Activated T-helper 2 cell treated with anti-CD3 and anti-CD28 coated beads, Interferon-gamma antibody, Interleukin-2, Interleukin-4, amounts not matched to agents 10 μg/mL and 5 μg/mL and 100 μg/mL, durations not matched to agents 14 hours and 24 hours and 36 hours (primary cell): ENCODE measurements at places on chromosomes 7 and 10. TPM values are rescaled to one million over a fixed set of nuclear protein-coding genes. Genes with fewer than 3 reads are reported as not detected.
A peak's percentile ranks its signal among the peaks of the same experiment; 100 is the strongest.

Gene NANOS1
- 0.62 and 0.90 TPM in 2 replicates for total RNA-seq

DNA sequence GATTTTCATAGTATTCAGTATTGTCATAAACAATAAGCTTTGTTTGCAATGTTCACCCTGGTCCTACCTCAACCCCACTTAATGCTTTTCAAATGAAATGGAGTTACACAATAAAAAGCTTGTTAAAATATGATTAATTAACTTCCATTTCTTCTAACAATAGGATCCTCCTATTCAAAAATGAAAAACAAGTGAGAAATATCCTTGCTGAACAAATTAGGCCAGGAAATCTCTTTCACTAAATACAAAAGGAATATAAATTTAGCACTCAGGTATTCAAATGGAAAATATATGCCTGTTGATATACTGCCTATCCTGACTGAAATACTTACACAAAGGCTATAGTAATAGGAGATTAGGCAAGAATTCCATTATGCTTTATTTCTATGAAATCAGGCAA, 323.4 kb upstream of the GRM3 start:
- H3K36me3 ChIP-seq: no peaks in the 10 kb centered on the region
- H3K27me3 ChIP-seq: no peaks in the 10 kb centered on the region
- no peak overlapping the region for H3K27ac ChIP-seq
- no peak for DNase-seq

Gene SEMA3E
- total RNA-seq: not detected in 2 replicates

DNA sequence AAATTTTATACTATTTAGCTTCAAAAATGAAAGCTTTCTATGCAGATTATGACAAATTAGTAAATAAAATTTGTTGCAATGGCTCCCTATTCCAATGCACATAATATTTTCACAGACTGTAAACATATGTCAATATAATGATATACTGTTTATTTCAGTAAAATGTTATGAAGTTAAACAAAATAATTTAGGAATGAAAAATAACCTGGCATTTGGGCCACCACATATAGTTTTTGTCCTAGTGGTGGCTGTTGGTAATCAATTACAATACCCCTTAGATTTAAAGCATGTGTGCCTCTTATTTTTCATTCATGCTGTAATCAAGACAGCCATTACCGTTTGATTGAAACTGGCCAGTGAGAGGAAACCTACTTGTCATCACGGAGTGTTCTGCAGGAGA, 928.5 kb upstream of the KCND2 start:
- no peaks in the 10 kb centered on the region for H3K36me3 ChIP-seq
- H3K27me3 ChIP-seq: no peaks in the 10 kb centered on the region
- H3K4me1 ChIP-seq: no peaks in the 10 kb centered on the region
- DNase-seq: no peak

DNA sequence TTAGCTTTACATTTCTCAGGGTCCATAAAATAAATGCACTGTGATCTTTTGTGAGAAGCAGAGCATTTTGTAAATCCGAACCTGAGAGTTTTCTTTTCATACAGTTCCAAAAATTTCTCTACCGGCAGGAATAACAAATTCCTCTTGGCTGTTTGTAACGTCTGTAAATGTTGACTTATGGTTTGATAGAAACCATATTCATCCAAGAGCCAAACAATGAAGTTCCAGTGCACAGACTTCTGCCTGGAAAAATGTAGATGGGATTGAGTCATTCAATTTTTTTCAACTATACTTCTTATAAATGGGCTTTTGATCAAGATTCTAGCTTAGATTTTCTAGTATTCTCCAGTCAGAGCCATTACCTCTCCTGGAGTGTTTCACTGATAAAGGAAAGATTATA, 530.6 kb downstream of the TFEC start:
- DNase-seq: no peak
- no peaks in the 10 kb centered on the region for H3K36me3 ChIP-seq
- no peaks in the 10 kb centered on the region for H3K4me1 ChIP-seq
- no peak overlapping the region for H3K4me3 ChIP-seq
- no peaks in the 10 kb centered on the region for H3K27me3 ChIP-seq

Gene CYP3A5
- total RNA-seq: not detected in 2 replicates

- no peak overlapping the region for H3K27ac ChIP-seq
- no peaks in the 10 kb centered on the region for H3K36me3 ChIP-seq
- H3K4me3 ChIP-seq: no peak overlapping the region
- no peaks in the 10 kb centered on the region for H3K27me3 ChIP-seq
- no peaks in the 10 kb centered on the region for H3K4me1 ChIP-seq
Observed at GRCh38 chr7:75608451-75609122, 116.5 kb downstream of the SPDYE5 start.

- H3K4me1 ChIP-seq: no peaks in the 10 kb centered on the region
- H3K27ac ChIP-seq: no peak overlapping the region
- peak; percentile 45 for DNase-seq
- H3K4me3 ChIP-seq: no peak overlapping the region
Observed at GRCh38 chr10:122911889-122912484, 1.6 kb downstream of the FAM24A start.

DNA sequence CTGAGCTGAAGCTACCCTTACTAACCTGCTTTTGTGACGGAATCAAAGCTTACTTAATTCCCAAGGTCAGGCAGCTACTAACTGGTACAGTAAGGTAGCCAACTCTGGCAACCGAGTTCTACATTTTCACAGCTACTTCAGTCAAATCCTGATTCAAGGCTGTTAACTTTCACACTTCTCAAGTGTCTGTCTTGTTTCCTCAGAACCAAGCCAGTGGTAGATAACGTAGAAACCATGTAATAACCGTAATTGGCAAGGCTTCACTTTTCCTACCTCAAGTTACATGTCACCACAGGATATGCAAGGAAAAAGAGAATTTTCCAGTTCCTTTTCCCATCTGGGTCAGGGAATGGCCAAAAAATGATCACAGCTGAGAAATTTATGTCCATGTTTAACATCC, 746.7 kb downstream of the NRG3 start:
- no peaks in the 10 kb centered on the region for H3K4me1 ChIP-seq
- H3K4me3 ChIP-seq: no peak overlapping the region
- DNase-seq: no peak
- H3K27ac ChIP-seq: no peak overlapping the region
- no peaks in the 10 kb centered on the region for H3K27me3 ChIP-seq
- no peaks in the 10 kb centered on the region for H3K36me3 ChIP-seq

Gene VWDE
- 2.9 and 3.2 TPM in 2 replicates for total RNA-seq

DNA sequence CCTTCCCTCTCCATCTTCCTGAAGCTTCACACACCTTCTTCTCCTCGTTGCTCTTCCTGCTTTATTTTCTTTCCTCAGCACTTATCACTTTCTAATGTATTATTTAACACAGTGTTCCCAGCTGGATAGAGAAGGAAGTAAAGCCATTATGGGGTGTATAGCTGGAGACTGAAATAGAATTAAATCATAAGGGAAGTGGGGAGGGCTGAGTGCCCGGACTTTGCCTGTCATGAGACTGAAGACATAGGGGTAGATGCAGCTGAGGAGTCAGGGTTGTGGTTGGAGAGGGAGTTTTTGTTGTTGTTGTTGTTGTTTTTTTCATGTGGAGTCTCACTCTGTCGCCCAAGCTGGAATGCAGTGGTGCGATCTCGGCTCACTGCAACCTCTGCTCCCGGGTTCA, 65.3 kb downstream of the GALNT11 start:
- H3K27ac ChIP-seq: no peak overlapping the region
- no peak overlapping the region for H3K4me3 ChIP-seq
- no peaks in the 10 kb centered on the region for H3K4me1 ChIP-seq
- DNase-seq: no peak
- no peaks in the 10 kb centered on the region for H3K27me3 ChIP-seq
- H3K36me3 ChIP-seq: peaks cover 17% of the 10 kb centered on the region

GRCh38 chr10:124180044-124180745, 86.8 kb upstream of the CHST15 start:
- no peak overlapping the region for H3K27ac ChIP-seq
- H3K36me3 ChIP-seq: no peaks in the 10 kb centered on the region
- DNase-seq: no peak
- H3K4me3 ChIP-seq: no peak overlapping the region
- peaks cover 5% of the 10 kb centered on the region for H3K27me3 ChIP-seq

- H3K4me3 ChIP-seq: no peak overlapping the region
- H3K27me3 ChIP-seq: no peaks in the 10 kb centered on the region
- DNase-seq: no peak
Observed at GRCh38 chr10:8183241-8183704, 128.8 kb downstream of the GATA3 start.

DNA sequence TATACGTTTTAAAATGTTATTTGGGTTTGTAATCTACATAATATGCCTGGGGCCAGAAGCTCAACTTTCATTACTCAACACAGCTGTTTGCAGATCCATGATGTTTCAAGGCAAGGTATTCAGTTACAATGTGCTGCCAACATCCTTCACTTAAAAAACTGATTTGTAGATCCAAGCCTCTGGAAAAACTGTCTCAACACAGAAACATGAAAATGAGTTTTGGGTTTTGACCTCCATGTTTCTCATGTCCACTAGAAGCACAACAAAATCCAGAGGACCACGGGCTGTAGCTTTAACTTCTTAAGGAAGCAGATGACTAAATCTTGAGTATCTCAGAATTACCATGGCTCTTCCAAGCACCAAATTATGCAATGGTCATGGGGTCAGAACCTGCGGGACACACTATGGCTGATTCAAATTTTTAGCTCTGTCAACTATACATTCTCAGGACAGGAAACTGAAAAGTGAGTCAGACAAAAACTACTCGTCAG, 247.1 kb upstream of the GRB10 start:
- peaks cover 5% of the 10 kb centered on the region for H3K27me3 ChIP-seq
- H3K27ac ChIP-seq: no peak overlapping the region
- H3K4me3 ChIP-seq: no peak overlapping the region
- no peaks in the 10 kb centered on the region for H3K36me3 ChIP-seq
- H3K4me1 ChIP-seq: no peaks in the 10 kb centered on the region
- DNase-seq: no peak

GRCh38 chr10:28043941-28044340, 45.1 kb upstream of the ODAD2 start:
- H3K4me3 ChIP-seq: no peak overlapping the region
- no peak for DNase-seq
- H3K4me1 ChIP-seq: no peaks in the 10 kb centered on the region
- H3K27ac ChIP-seq: no peak overlapping the region

DNA sequence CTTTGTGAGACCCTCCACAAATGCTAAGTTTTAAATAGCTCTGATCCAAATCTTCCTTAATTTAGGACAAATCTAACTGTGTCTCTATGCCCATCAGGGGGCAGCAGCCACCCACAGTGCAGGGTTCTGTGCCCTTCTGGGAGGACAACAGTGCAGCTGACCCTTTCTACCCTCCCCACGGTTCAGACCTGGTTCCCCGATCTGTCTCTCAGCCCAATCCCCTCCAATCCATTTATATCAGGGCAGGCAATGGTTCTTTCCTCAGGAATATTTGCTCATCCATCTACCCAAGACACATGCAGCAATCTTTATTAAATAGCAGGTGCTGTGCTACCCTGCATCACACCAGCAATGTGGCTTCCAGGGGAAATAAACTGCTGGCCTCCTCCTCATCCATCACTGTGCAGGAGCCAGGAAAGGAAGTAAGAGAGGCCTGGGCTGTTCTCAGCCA, 4.0 kb upstream of the RBM28 start:
- H3K27me3 ChIP-seq: peaks cover 29% of the 10 kb centered on the region
- no peaks in the 10 kb centered on the region for H3K36me3 ChIP-seq
- H3K4me3 ChIP-seq: no peak overlapping the region
- H3K27ac ChIP-seq: no peak overlapping the region

- H3K27ac ChIP-seq: no peak overlapping the region
- H3K36me3 ChIP-seq: no peaks in the 10 kb centered on the region
- DNase-seq: no peak
- H3K4me1 ChIP-seq: no peaks in the 10 kb centered on the region
Observed at GRCh38 chr7:83452256-83452655, 196.7 kb downstream of the SEMA3E start.

GRCh38 chr7:11623093-11623678, 208.8 kb downstream of the THSD7A start:
- no peak for DNase-seq
- H3K27me3 ChIP-seq: no peaks in the 10 kb centered on the region
- H3K27ac ChIP-seq: no peak overlapping the region
- H3K4me3 ChIP-seq: no peak overlapping the region

DNA sequence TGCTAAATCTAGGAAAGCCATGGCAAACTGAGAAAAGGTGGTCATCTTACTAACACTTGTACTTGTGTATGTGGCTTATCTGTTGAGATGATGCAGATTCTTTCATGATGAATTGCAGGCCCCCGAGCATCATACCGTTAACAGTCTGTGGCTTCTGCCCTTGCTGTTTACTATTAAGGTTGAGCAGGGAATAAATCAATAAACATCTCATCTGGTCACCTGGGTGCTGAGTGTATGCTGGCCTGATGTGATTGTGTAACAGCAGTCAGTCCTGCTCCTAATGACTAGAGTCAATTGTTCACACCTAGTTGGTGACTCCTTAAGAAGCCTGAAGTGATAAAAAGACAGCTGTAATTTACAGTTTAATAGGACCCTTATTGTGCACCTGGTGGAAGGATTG, 8.3 kb upstream of the GNAT3 start:
- no peak overlapping the region for H3K4me3 ChIP-seq
- no peaks in the 10 kb centered on the region for H3K27me3 ChIP-seq
- no peak overlapping the region for H3K27ac ChIP-seq
- DNase-seq: no peak

DNA sequence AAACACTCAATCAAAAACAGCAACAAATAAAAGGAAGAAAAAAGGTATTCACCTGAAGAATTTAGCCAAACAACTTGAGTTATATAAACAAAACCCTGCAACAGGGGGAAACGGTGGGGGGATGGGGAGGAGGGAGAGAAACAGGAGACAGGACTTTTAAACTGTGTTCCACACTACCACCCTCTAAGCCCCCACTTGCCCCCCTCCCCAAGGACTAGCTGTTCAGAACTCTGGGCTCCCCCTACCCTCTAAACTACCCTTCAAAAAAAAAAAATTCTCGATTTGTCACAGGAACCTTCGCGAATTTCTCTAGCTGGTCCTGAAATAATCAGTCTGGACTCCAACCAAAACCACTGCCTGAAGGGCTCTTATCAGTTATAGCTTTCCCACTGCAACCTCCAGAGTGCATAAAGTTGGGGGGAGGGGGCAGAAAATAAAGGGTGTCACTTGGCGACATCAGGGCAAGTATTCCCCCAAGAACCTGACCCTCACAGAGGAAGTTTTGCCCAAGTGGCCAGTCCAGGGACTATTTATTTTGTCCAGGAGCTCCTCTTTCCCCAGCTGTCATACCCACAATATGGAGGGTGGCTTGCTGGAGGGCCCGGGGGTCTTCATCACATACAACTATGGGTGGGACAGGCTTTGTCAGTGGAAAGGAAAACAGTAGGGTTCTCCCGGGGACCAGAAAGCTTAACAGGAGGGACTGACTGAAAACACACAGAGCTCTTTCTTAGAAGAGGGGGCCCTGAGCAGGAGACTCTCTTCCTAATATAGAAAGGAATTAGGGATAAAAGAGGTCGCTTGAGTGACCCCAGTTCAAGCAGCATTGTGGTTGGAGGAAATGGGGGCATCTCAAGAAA, 1.3 kb downstream of the UBE2H start:
- DNase-seq: peak; percentile 10
- no peak overlapping the region for H3K4me3 ChIP-seq
- H3K4me1 ChIP-seq: peaks cover 10% of the 10 kb centered on the region
- H3K27ac ChIP-seq: peak overlapping the region; percentile 89

DNA sequence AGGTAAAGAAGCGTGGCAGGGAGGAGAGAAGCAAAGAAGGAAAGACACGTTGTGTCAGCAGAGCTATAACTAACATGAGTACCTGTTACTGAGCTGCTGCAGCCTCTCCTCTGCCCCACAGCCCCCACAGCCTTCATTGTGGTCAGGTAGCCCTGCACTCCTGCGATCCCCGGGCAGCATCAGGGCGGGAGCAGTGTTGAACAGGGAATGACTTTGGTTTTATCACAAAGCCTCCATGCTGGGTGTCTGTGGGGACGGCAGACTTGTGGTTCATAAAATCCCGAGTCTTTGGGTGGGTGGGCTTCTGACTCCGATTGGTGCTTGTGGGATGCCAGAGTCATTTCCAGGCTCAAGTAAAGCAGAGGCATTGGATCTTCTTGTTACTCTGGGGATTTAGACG, 14.8 kb upstream of the PRKAG2 start:
- no peak overlapping the region for H3K27ac ChIP-seq
- H3K4me3 ChIP-seq: no peak overlapping the region
- no peaks in the 10 kb centered on the region for H3K36me3 ChIP-seq
